NCI-H1105 treated with DMSO at 0.1 percent for 48 hours (cell line): ENCODE measurements at places on chromosomes 6 and 20.

- DNase-seq = no peak
Measured at GRCh38 chr20:33814238-33814712, 3.1 kb downstream of the CHMP4B start.

- peak; percentile 42 for DNase-seq
Measured at GRCh38 chr6:148200293-148200692, 142.3 kb upstream of the SASH1 start.

DNA sequence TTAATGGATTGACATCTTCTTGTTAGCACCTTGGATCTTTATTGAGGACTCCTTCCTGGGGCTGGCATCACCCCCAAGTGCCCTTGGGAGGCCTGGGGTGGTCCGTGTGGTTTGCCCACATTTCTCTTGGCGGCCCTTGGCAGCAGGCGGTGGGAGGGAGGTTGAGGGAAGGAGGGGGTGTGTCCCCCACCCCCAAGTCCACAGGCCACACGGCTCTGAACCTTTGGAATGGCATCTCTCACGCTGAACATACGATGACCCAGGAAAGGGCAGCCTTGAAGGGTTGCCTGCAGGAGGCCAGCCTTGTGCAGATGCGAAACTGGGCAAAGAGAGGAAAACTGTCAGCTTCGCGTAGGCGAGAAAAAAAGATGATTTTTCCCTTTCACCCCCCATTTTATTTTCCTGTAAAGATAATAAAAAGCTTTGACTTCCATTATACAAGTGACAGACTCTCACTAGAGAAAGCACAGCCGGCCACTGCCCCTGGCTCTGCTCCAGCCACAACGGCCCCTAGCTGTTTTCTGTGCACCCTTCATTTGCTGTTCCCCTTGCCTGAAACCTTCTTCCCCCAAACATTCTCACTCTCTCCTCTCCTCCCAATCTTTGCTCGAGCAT is 56.2 kb downstream of the SLC2A10 start:
- no peak for DNase-seq

GRCh38 chr6:34709386-34709785 is 12.8 kb upstream of the ILRUN start:
- no peak for DNase-seq

GRCh38 chr20:48781634-48782033 is 46.2 kb downstream of the PREX1 start:
- no peak for DNase-seq

- no peak for DNase-seq
Measured at GRCh38 chr20:18138266-18138582, 561 bp downstream of the KAT14 start.

- DNase-seq = no peak
Measured at GRCh38 chr6:100472674-100473073, 8.0 kb upstream of the SIM1 start.

DNA sequence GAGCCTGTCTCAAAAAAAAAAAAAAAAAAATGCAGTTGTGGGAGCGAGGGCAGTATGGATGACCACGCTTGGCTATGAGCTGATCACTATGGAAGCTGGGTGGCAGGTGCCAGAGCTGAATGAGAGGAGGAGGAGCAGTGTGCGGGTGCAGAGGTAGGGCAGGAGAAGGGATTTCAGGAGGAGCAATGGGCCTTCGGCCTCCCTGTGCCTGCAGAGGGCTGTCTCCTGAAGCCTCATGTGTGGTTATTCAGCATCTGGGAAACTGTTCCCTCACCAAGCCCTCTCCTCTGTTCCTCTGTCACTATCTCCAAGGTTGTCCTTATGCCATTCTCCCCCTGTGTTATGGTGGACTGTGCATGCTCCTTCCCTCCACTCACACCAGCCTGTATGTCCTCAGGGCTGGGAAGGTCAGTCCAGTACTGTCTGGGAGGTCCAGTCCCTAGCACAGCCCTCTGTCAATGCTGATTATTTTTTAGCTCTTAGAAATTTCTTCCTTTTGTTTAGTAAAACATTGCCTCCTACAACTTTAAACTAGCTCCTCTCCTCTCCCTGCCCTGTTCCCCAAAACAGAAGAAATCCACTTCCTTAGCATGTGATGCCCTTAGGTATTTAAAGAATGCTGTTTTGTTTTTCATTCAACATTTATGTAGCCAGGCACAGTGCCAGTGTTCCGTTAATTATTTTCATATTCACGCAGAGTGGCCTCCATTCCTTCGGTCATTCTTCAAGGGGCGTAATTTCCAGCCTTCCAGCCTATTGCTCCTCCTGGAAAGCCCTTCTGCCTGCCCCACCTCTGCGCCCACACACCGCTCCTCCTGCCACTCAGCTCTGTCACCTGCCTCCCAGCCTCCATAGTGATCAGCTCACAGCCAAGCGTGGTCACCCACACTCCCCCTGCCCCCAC is 48.9 kb downstream of the CNBD2 start:
- no peak for DNase-seq

DNA sequence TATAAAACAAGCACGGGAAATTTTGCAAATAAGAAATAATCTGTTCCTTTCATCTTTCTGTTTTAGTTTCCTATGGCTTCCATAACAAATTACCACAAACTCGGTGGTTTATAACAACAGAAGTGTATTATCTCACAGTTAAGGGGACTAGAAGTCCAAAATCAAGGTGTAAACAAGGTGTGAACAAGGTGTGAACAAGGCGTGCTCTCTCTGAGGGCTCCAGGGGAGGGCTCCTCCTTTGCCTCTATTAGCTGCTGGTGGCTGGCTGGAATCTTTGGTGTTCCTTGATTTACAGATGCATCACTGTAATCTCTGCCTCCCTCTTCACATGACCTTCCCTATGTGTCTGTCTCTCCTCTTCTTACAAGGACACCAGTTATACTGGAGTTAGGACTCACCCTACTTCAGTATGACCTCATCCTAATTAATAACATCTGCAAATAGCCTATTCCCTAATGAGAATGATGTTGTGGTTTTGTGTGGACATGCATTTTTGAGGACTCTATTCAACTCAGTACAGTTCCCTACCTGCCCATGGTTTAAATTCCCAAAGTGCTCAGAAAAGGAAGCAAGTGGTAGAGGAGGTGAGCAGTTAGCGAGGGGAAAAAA is 17.5 kb upstream of the BMP5 start:
- no peak for DNase-seq

GRCh38 chr20:15302075-15302474 is 964.7 kb upstream of the FLRT3 start:
- DNase-seq = no peak

DNA sequence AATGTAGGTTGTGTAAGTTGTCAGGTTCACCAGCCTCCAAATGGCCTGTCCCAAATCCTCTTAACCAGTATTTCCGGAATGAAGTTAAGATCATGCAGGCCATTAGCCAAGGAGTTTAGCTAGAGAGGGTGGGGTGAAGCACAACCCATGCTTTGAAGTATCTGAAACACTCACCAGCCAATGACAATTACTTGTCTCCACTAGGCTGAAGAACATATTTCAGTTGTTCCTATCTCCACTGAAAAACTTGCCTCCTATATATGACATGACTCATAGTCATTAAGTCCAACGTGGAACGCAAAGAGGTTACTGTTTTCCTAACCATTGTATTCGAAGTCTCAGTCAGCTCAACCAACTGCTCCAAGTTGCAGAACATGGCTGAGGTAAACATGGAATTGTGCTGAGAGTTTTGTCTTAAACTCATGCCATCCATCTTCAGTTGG is 37.4 kb upstream of the TNFAIP3 start:
- DNase-seq = no peak

DNA sequence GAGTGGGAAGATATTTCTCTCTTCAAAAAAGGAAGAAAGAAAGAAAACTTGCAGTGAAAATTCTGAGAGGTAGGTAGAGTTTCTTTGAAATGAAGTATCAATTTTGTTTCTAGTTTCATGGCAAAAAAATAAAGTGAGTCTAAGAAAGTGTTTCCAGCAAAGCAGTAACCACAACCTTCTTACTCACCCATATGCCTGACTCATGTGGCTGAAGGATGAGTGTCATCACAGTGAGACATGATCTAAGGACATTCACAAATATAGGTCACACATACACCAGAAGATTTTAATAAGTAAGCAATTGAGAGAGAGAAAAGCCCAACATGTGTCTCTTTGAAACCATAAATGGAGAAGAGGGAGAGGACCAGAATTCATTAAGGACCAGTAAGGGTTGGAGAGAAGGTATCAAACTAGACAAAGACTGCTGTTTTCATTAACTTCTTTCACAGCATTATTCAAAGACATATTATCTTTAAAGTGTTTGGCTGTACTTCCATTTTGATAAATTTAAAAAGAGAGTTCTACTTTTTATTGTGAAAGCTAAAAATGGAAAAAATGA is 169.5 kb downstream of the FRK start:
- DNase-seq = no peak

GRCh38 chr6:113859349-113860180 is 2.4 kb downstream of the MARCKS start:
- DNase-seq = peak; percentile 37

- no peak for DNase-seq
Measured at GRCh38 chr6:108767418-108768165, 80.6 kb upstream of the ARMC2 start.

DNA sequence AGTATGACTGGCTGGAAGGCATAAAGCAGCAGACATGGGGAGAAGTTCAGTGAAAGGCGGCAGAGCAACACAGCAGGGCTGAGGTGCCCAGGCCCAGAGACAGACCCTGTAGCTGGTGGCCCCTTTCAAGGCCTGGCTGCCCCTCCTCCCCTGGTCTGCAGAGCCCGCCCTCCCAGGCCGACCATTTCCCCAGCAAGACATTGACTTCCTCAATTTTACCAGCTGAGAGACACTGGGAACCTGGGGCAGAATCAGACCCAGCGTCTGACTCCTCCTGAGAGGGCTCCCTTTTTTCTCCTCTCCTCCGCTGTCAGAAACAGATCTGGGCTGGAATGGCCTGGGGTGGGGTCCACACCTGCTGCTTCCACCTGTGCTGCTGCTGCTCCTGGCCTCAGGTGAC is at the start of gene TREML4:
TSS of gene TREML4 (plus strand) at position 254 of the 400 bp plus-strand sequence. CDS start at position 333, 79 bp downstream.
- no peak for DNase-seq

DNA sequence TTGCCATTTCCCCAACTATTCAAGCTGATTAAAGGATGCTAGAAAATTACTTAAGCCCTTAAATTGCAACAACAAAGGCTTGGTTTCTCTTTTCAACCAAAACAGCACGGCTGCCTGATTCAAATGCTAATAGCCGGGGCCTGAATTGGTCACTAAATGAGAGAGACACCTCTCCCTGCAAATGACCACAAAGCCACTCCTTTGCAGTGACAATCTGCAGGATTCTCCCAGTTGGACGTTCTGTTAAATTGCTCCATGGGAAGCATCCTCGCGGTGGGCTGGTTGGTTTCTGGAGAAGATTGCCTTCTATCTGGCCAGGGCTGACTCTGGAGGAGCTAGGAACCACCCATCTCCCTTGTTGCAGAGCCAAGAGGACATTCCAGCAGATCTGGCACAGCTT is 29.7 kb upstream of the TBXT start:
- DNase-seq = no peak

DNA sequence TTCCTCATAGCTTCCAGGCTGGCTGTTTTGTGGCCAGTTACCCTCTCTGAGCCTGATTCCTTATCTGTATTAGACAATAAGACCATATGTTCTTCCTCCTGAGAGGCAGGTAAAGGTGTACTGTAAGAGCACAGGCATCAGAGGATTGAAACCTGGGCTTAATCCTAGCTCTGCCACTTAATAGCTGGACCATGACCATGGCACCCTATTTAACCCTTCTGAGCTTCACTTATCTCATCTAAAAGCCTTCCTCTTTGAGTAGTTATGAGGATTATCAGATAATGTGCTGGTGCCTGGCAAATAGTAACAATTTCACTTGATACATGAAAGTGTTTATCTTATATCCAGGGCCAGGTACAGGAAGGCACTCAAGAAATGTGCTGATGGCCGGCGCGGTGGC is 34.9 kb downstream of the BCL2L1 start:
- no peak for DNase-seq

DNA sequence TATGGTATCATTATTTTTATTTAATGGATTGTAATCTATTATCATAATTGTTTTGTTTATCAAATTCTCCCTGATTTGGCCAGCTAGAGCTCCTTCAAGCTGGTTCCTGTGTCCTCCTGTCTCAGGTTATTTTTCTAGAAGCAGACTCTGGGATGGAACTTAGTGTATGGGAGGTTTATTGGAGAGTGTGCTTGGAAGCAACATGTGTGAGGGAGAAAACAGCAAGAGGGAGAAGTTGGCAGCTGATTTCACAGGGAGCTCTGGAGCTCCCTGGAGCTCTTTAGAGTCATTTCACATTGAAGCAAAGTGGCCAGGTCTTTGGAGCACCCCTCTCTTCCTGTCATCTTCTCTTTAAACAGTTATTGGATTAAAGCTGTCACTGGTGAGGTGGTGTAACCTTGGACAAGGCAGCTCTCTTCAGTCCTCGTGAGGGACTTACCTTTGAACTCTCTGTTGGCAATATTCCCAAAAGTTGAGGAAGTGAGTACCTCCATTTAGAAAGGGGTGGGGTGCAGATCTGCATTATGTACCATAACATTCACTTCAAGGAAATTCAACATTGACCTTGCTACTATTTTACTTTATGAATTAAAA is 103.6 kb downstream of the PHF3 start:
- no peak for DNase-seq

DNA sequence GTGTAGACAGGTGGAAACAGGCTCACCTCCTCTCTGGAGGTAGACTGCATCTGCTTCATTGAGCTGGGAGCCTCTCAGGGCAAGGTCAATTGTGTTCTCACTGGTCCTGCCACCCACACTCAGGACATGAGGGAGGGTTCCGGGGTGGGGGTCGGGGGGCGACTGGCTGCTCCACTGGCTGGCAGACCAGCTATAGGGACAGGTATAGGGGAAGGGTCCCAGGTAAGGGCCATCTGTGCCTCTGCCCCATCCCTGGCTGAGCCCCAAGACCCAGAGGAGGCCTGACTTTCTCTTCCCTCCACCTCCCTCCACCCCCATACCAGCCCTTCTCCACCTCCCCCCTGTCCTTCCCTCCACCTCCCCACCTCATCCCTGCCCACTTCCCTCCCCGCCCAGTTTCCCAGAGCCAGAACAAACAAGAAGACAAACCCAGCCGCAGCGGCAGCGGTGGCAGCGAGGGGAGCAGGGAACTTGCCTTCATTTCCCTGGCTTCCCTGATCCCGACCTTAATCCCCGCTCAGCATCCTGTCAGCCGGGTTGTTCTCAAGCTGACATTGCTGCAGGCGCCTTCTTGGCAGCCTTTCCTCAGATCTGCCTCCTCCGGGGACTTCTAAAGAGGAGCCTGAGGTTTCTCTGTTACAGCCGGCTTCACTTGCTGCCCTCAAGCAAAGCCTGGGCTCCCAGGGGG is 18.3 kb upstream of the FOXP4 start:
- no peak for DNase-seq

DNA sequence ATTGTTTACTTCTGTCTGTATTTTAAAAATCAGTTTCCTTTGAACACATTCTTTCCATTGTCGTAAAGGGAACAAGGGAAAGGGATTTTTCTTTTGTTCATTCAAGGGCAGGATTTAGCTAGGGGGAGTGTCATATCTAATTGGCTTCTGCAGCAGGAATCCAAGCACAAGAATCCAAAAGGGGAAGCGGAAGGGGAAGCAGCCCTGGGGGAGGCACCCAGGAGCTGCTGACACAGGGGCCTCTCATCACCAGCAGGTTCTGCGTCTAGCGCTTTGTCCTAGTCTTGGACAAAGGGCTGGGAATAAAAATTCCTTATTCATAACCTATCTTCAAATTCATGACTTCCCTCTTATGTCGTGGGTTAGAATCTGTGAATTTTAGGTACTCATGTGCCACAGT is 13.7 kb downstream of the RIPK1 start:
- DNase-seq = no peak
